Mesothelial cell of epicardium (in vitro differentiated cells): ENCODE measurements at places on chromosomes 3 and 15. TPM values are rescaled to one million over a fixed set of nuclear protein-coding genes. Genes with fewer than 3 reads are reported as not detected.

Gene GOLGA6L10
- total RNA-seq = 11.0 to 11.6 TPM (median 11.1 TPM) in 3 replicates

Gene GRM2
- total RNA-seq = 0.66 to 1.0 TPM (median 0.98 TPM) in 3 replicates

Gene ACTRT3
- total RNA-seq = 3.1 to 3.8 TPM (median 3.5 TPM) in 3 replicates

Gene FSIP1
- total RNA-seq = 0.50 to 0.89 TPM (median 0.74 TPM) in 3 replicates

Gene SERPINI2
- not detected in 3 replicates for total RNA-seq

Gene CHCHD6
- 29.7 to 31.2 TPM (median 31.0 TPM) in 3 replicates for total RNA-seq

Gene GABRR3
- total RNA-seq = not detected in 3 replicates

Gene ST8SIA2
- 10.8 to 12.1 TPM (median 11.6 TPM) in 3 replicates for total RNA-seq

Gene FANCD2OS
- total RNA-seq = not detected in 3 replicates

Gene ARL14
- not detected in 3 replicates for total RNA-seq

Gene GABRG3
- 2.5 to 3.1 TPM (median 3.0 TPM) in 3 replicates for total RNA-seq

Gene AMOTL2
- 281 to 297 TPM (median 296 TPM) in 3 replicates for total RNA-seq

- H3K27me3 ChIP-seq = no peaks in the 10 kb centered on the region
- peaks cover 38% of the 10 kb centered on the region for H3K4me1 ChIP-seq
- H3K36me3 ChIP-seq = peaks cover 41% of the 10 kb centered on the region
- no peak overlapping the region for H3K4me3 ChIP-seq
- no peak for DNase-seq
These were observed 70.9 kb downstream of the AAGAB start for GRCh38 chr15:67183443-67184169.

DNA sequence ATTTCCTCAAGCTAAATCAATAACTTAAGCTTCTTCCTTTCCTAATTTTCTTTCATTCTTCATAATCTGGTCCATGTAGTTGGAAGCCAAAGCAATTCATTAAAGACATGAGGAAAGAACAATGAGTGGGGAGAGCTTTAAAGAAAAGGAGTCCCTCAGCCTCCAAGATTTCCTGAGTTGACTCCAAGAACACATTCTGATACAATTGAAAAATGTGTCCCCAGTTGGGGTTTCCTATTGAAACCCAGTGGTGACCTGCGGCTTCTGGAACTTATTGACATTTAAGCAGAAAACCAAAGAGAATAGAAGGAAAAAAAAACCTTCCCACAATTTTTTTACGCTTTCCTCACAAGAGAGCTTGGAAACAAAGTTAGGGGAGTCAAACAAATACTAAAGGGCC, 37.0 kb downstream of the ATP8B4 start:
- H3K4me3 ChIP-seq = no peak overlapping the region
- peaks cover 6% of the 10 kb centered on the region for H3K4me1 ChIP-seq
- DNase-seq = no peak
- H3K27ac ChIP-seq = no peak overlapping the region
- H3K36me3 ChIP-seq = no peaks in the 10 kb centered on the region
- H3K27me3 ChIP-seq = no peaks in the 10 kb centered on the region

DNA sequence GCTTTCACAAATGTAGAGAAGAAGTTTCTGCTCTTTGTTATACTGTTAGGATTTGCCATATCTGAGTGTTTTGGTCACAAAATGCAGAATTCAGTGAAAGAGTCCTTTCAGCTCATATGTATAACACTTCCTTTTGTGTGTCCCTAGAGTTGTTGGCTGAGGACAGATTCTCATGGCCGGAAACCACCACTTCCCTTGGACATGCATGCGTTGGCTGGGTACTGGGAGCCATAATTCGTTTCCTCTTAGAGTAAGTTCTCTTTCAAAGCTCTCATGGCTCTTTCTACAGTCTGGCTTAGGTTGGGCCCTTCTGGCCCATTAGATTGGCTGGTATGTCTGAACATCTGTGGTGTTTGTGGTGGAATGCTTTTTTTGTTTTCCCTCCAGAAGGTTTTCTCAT, 298.5 kb downstream of the DIPK2A start:
- H3K4me1 ChIP-seq = peaks cover 42% of the 10 kb centered on the region
- H3K27me3 ChIP-seq = no peaks in the 10 kb centered on the region

GRCh38 chr3:9552252-9552999, 1.2 kb downstream of the LHFPL4 start:
- peaks cover 81% of the 10 kb centered on the region for H3K27me3 ChIP-seq
- H3K27ac ChIP-seq = no peak overlapping the region
- H3K4me3 ChIP-seq = no peak overlapping the region
- peaks cover 2% of the 10 kb centered on the region for H3K36me3 ChIP-seq
- peaks cover 2% of the 10 kb centered on the region for H3K4me1 ChIP-seq
- peak; percentile 85 for DNase-seq

- no peak for DNase-seq
- no peaks in the 10 kb centered on the region for H3K4me1 ChIP-seq
These were observed 77.7 kb downstream of the CEMIP start for GRCh38 chr15:80856809-80857377.

DNA sequence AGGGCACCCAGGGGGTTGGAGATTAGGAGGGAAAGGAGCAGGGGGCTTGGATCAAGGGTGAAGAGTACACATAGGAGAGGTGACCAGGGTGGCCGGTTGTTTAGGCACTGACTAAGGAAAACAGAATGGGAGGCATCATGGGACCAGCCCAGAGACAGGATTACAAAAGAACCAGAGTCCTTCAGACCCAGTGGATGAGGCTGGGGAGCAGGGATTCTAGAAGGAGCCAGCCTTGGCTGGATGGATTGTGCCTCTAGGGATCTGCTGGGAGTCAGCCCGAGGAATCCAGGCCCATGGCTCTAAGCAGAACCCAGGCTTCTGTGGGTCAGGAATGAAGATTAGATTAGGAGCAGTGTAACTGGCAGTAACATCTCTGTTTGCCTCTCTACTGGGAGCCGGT, 98.6 kb downstream of the ARNT2 start:
- no peak overlapping the region for H3K4me3 ChIP-seq
- peaks cover 17% of the 10 kb centered on the region for H3K4me1 ChIP-seq
- DNase-seq = no peak

DNA sequence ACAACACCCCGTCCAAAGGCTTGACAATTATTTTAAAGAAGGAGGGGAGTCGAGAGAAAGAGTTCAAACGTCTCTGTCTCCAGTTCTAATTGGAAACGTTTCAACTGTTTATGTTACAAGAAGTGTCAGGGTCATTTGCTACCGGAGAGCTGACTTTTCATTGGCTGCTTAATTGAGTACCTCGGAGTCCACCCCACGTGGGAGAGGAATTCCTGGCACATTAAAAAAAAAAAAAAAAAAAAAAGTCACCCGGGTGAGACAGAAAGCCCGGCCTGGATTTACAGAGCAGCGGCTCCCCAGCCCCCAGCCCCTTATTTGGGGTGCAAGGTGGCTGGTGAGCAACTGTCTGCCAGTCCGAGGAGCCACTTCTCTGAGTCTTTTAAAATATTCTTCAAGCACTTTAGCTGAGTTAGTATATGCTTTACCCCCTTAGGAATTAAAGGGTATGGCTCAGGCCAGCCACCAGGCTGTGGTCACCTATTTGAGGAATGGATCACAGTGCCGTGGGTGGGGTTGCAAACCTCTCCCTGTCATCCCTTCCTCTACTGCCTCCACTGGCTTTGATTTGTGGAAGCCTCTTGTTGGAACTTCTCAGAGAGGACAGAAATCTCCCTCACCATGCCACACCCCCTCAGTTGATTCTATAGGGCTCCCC, 3.9 kb upstream of the TLE3 start:
- peaks cover 8% of the 10 kb centered on the region for H3K27me3 ChIP-seq
- H3K36me3 ChIP-seq = no peaks in the 10 kb centered on the region
- H3K4me1 ChIP-seq = peaks cover 41% of the 10 kb centered on the region
- H3K4me3 ChIP-seq = peak overlapping the region; percentile 46

GRCh38 chr15:99139276-99139675, 34.4 kb downstream of the SYNM start:
- H3K4me3 ChIP-seq = no peak overlapping the region
- no peaks in the 10 kb centered on the region for H3K4me1 ChIP-seq
- no peak for DNase-seq

GRCh38 chr15:66966256-66966655, 99.1 kb upstream of the SMAD3 start:
- no peaks in the 10 kb centered on the region for H3K36me3 ChIP-seq
- no peak overlapping the region for H3K27ac ChIP-seq
- no peaks in the 10 kb centered on the region for H3K27me3 ChIP-seq
- no peak overlapping the region for H3K4me3 ChIP-seq

- no peak for DNase-seq
- H3K27ac ChIP-seq = no peak overlapping the region
- H3K4me3 ChIP-seq = no peak overlapping the region
- H3K4me1 ChIP-seq = no peaks in the 10 kb centered on the region
- no peaks in the 10 kb centered on the region for H3K27me3 ChIP-seq
These were observed 191.5 kb upstream of the MLF1 start for GRCh38 chr3:158379517-158379916.

- DNase-seq = peak; percentile 45
- no peaks in the 10 kb centered on the region for H3K36me3 ChIP-seq
These were observed 165.4 kb downstream of the TJP1 start for GRCh38 chr15:29656636-29657475.

DNA sequence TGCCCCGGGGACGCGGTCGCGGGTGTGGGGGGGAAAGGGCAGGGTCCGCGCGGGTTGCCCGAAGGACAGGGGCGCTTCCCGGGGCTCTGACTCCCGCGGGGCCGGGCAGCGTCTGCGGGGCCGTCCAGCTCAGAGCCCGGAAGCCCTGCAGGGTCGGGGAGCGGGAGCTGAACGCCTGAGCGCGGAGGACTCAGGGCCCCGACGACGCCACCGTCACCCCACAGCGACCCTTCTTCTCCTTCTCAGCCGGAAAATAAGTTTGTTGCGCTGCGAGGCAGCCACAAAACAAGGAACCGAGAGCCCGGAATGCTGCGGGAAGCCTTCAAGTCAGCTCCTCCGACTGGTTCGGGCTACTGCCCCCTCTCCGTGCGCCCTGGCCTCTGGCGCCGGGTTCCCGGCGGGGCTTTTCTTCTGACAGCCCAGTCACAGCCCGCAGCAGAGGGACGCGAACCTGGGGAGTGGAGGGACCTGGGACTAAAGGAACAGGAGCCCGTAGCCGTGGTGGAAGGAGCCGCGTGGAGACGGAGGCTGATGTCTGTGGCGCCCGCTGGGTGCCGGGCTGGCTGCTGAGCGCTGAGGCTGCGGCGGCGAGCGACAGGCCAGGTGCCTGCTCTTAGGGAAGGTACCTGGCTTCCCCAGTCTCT, 484 bp downstream of the CNTN4 start:
- peaks cover 45% of the 10 kb centered on the region for H3K27me3 ChIP-seq
- peak overlapping the region; percentile 59 for H3K27ac ChIP-seq
- no peaks in the 10 kb centered on the region for H3K36me3 ChIP-seq
- no peak for DNase-seq
- peak overlapping the region; percentile 89 for H3K4me3 ChIP-seq

DNA sequence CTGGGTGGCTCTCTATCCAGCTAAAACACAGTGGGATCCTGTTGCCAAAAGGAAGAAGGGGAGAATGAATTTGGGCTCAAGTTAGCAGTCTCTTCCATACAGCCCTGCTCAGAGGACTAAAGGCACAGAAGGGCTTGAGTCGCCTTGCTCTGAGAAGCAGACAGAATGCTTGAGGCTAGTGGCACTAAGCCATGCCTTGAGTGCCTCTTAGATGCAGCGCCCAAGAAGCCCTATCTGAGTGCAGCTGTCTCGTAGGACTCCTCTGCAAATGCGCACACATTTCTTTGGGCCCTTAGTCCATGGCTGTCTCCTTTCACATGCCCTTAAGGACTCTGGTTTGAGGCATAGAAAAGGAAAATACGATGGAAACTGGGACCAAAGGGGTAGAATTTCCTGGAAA, 211.3 kb upstream of the CHRM5 start:
- peaks cover 2% of the 10 kb centered on the region for H3K36me3 ChIP-seq
- no peak overlapping the region for H3K27ac ChIP-seq
- H3K27me3 ChIP-seq = no peaks in the 10 kb centered on the region
- H3K4me1 ChIP-seq = no peaks in the 10 kb centered on the region
- no peak overlapping the region for H3K4me3 ChIP-seq

- H3K4me3 ChIP-seq = no peak overlapping the region
- no peaks in the 10 kb centered on the region for H3K27me3 ChIP-seq
- no peaks in the 10 kb centered on the region for H3K36me3 ChIP-seq
- no peak for DNase-seq
- H3K4me1 ChIP-seq = peaks cover 4% of the 10 kb centered on the region
These were observed 372.5 kb downstream of the TBL1XR1 start for GRCh38 chr3:176824811-176825210.

DNA sequence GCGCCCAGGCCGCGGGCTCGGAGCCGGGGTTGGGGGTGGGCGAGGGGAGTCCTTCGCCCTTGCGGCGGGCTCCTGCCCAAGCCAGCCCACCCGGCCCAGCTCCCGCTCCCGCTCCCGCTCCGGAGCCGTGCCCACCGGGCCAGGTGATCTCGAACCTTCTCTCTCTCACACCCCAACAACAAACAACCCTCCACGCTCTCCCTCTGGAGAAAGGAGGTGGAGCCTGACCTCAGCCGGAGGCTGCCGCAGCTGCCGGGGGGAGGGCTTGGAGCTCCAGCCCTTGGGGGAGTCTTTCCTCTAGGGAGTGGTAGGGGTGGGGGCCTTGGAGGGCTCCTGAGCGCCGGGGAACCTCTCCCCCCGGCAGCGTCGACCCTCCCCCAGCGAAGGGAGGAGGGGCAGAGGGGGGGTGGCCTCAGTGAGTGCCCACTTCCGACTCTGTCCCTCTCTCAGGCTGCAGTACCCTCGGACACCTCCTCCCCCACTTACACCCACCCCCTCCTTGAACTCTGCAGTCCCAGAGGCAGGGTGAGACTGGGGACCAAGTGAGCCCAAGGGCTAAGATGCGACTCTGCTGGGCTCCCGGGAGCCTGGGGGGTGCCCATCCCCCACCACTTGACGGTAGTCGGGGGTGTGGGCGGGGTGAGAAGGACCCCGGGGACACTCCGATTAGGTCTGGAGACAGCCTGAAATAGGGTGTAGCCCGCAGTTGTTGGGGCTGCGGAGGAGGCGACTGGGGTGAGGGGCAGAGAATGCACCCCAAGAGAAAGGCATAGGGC, 4.4 kb upstream of the BAHD1 start:
- H3K36me3 ChIP-seq = peaks cover 1% of the 10 kb centered on the region
- H3K27me3 ChIP-seq = peaks cover 78% of the 10 kb centered on the region
- DNase-seq = no peak
- peak overlapping the region; percentile 70 for H3K4me3 ChIP-seq

DNA sequence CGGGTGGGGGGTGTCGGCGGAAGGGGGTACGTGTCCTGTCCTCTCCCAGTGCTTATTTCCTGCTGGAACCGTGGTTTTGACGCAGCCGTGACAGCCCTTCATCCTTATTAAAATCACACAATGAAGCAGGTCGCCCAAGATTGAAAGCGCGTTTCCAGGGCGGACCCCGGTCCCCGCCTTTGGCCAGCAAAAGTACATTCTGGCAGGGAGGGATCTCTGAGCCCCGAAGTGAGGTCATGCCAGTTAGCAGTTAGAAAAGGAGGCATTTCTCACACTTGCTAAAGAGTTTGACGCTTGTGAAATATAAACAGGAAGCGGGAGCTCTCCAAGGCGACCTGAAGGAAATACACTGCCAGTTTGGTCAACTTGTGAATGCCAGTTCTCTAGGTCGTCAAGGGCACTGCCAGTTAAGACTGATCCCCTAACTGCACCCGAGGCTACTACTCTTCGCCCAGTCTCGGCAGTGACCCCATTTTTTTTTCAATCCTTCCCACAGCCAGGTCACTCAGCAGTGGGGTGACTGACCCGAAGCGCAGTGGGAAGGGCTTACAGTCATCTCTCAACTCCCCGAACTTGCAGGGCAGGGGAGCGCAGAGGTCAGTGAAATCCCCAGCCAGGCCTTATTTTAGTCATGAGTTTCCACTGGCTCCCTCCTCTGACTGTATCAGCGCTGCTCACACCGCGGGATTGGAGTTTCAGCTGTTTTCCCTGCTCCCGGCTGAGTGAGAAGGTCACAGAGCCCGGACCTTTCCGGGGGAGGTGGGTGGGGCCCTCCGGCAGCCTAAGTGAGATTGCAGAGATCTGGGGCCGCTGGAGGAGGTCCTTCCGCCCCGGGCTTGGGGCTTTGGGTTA, 2.0 kb upstream of the BHLHE40 start:
- DNase-seq = no peak
- peak overlapping the region; percentile 93 for H3K27ac ChIP-seq
- H3K27me3 ChIP-seq = peaks cover 1% of the 10 kb centered on the region
- H3K4me3 ChIP-seq = peak overlapping the region; percentile 89
